ENCODE measurements at places on chromosomes 16 and 17.
A peak's percentile ranks its signal among the peaks of the same experiment; 100 is the strongest.

DNA sequence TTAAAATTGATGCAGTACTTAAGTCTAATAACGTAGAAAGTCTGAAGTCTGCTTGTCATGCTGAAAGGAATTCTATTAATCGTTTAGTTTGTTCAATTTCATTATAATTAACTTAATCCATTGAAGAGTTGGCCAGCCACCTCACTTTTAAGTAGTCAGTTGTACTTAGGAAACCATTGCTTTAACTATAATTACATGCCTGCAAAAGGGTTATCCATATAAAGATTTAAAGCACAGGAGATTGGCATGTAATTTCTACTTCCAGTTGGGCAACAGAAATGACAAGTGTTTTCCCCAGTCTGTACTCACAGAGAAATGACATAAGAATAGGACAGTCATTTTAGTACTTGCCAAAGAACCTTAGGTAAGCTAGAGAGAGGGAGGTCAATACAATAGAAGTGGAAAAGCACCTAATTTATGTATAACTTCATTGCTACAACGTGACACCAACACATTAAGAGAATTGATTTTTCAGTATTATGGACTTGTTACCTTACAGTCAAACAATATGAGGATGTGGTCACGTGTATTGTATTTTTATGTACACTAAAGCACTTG, 3.7 kb upstream of the USP32 start:
- DNase-seq, result no peak

DNA sequence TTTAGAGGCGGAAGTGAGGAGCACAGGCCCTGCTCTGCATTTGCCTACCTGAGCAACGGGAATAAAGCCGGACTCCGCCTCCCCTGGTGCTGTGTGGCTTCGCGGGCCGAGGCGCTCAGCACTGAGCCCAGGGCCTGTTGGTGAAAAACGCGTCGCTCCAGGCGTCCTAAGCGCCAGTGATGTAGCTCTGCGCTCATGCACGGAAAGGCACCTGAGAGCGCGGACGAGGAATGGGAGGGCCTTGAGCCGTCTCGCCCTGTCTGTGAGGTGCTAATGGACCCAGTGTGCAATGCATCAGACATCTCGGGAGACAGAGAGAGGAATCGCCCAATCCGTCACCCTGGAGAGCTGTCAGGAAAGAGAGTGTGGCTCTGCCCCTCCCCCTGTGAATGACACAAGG, 17.2 kb upstream of the ATP2A3 start:
- DNase-seq, result no peak

DNA sequence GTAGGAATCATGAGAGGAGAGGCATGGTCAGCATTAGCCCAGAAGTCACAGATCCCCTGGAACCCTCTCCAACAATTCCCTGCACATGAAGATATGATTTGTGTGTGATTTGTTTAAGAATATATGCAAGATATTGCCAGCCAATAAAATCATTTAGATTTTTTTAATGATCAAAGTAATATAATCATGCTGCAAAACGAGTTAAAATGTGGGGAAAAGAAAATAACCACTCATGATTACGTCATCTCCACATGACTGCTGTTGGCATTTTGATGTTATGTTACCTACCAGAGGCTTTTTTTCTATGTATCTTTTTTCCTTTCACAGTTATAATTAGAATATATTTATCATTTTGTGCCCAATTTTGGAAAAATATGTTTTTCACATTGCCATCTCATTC, 22.4 kb downstream of the SLC35G3 start:
- no peak for DNase-seq

DNA sequence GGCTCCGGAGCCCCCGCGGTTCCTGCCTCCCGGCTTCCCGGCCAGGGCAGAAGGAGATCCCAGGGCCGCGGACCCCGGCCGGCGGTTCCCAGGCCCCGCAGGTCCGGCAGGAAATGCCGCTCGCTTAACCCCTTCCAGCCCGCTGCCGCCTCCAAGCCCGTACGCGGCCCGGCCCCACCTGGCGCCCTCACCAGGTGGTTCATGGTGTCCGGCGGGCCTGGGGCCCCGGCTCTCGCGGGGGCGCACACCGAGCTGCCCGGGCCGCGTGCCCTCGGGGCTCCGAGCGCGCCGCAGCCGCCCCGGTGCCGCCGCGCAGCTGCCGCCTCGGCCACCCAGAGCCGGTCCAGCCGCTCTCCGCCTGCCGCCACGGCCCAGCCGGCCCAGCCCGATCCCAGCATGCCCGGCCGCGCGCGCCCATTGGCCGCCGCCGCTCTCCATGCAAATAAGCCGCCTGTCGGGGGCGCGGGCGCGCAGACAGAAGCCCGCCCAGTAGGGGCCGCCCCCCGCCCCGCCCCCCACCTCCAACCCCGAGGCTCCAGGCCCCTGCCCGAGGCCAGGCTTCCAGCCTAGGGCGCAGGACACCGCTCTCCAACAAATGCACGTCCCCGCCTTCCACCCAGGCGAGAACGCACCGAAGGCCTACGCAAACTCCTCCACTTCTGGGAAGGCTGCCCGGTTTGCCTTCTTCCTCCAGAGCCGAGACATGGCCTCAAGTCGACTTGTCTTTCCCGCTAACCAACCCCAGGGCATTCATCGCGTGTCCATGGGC, at the start of gene BCAR1:
Gene BCAR1, minus strand, starts transcription at position 345 of the 769 bp plus-strand sequence. Its CDS starts 142 bp downstream, at position 203.
- DNase-seq, result peak; percentile 88

DNA sequence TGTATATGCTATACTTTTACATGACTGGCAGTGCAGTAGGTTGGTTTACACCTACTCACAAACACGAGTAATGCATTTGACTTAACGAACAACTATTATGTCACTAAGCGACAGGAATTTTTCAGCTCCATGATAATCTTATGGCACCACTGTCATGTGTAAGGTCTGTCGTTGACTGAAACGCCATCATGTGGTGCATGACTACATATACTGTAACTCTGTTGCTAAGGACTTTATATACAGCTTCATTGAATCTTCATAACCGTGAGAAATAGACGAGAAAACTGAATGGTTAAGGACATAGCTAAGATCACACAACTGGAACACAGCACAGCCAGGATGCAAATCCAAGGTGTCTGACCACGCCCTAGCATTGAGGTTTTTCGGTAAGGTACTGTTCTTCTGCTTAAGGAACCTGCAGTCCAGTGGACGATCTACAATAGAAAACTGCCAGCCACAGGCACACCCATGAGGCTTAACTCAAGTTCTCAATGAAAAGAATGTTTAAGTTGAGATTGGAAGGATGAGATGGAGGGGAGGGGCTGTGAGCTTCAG, 3.3 kb downstream of the CFAP20 start:
- DNase-seq, result no peak

GRCh38 chr17:75075597-75076336, 12.0 kb upstream of the SLC16A5 start:
- no peak for DNase-seq
